ENCODE measurements at places on chromosomes 1 and 21. TPM values are rescaled to one million over a fixed set of nuclear protein-coding genes. Genes with fewer than 3 reads are reported as not detected.

DNA sequence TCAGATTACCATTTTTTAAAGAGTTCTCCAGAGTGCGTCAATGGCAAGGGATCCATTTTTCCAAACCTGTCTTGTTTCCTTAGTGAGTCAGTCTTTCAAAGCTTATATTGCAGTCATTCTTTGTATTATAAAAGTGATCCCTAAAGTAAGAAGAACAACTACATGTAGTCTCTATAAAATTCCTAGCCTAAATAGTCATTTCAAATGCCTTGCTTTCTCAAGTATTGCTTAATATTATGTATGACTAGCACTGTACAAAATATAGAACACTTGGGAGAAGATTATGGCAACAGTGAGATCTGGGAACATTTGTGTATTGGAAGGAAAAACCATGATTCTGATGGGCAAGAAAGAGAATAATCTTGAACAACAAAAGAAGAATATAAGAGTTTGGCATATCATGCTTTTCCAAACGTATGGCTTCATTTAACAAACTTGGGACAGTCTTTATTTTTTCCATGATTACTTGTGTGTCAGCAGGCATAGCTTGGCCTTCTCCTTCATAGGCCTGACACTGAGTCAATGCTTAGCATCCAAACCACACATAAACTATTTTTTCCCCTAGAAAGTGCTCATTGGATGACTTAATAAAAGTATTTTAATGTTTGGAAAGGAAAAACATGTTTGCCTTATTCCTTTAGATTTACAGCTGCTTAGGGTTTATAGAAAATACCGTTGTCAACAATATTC is 547.4 kb downstream of the LTN1 start:
- H3K36me3 ChIP-seq = no peaks in the 10 kb centered on the region
- H3K27me3 ChIP-seq = no peaks in the 10 kb centered on the region
- no peak for DNase-seq
- H3K27ac ChIP-seq = no peak overlapping the region

- peak overlapping the region; percentile 7 for H3K4me3 ChIP-seq
- no peaks in the 10 kb centered on the region for H3K36me3 ChIP-seq
- no peak for DNase-seq
- peaks cover 24% of the 10 kb centered on the region for H3K4me1 ChIP-seq
- H3K27me3 ChIP-seq = no peaks in the 10 kb centered on the region
- no peak overlapping the region for H3K27ac ChIP-seq
These were observed 567.2 kb downstream of the NPHP4 start for GRCh38 chr1:5424802-5425703.

- H3K27ac ChIP-seq = no peak overlapping the region
- no peak overlapping the region for H3K4me3 ChIP-seq
- 0 out of 2 replicates have a peak, but pooled peaks cover 3% of the 10 kb centered on the region for H3K4me1 ChIP-seq
- no peak for DNase-seq
These were observed 82.5 kb downstream of the PDE9A start for GRCh38 chr21:42735944-42736343.

DNA sequence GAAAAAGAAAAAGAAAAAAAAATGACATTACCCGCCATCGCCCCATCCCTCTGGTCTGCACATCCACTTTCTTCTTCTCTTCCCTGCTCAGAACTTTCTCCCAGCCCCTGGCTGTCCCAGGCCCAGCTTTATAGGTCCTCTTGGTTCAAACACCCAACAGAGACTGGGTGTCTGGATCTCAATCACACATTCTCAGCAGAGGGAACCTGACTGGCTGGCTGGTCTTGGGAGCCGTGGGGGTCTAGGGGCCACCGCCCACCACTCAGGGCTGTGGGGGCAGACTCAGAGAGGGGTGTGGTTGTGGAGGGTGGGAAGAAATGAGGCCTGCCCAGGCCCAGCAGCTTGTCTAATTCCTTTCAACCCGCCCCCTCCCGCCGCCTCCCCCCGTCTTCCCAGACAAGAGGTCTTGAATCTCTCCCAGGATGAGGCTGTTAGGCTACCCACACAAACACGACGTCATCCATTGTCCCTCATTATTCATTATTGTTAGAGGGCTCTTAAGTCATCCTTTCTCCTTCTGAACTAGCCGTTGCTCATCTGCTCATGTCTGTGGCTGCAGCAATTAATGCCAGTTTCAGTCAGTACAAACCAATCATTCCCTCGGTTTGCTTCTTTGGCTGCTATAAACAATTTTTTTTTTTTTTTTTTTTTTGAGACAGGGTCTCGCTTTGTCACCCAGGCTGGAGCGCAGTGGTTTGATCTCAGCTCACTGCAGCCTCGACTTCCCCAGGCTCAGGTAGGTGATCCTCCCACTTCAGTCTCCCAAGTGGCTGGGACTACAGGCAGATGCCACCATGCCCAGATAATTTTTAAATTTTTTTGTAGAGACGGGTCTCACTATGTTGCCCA is 40.6 kb upstream of the CLIC4 start:
- no peaks in the 10 kb centered on the region for H3K36me3 ChIP-seq
- no peaks in the 10 kb centered on the region for H3K27me3 ChIP-seq
- DNase-seq = no peak
- no peak overlapping the region for H3K4me3 ChIP-seq
- H3K4me1 ChIP-seq = peaks cover 8% of the 10 kb centered on the region

DNA sequence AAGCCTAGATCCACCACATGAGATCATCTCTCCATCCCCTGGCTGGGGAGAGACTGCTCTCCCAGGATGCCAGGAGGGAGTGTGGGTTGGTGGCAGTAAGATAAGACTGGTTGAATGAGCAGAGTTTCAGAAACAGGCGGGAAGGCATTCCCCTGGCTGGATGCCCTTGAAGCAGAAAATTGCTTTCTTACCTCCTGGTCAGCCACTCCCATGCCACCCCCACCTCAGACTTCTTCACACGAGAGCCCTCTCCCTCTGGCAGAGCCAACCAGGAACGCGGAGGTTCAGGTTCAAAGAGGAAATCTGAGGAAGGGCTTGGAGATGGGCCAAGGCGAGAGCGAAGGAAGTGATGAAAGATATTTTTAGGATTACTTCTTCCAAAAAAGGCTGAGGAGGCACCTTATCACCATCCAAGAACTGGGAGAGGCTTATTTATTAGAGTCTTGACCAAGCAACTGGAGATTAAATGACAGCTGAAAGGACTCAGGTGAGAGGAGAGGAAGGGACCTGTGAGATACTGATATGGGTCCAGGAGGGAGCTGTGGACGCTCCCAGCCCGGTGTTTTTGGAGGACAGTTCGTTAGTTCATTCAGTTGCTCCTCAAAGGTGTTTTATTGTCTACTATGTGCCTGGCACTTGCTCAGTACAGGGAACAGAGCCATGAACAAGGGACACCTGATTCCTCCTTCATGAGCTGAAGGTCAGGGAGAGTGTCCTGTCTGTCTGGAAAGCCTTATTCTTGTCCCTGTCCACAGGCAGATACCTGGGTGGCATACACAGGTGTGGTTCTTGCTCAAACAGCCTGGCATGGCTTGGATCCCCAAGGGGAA is 18.9 kb upstream of the SLC26A9 start:
- no peaks in the 10 kb centered on the region for H3K27me3 ChIP-seq
- H3K27ac ChIP-seq = no peak overlapping the region
- DNase-seq = no peak

DNA sequence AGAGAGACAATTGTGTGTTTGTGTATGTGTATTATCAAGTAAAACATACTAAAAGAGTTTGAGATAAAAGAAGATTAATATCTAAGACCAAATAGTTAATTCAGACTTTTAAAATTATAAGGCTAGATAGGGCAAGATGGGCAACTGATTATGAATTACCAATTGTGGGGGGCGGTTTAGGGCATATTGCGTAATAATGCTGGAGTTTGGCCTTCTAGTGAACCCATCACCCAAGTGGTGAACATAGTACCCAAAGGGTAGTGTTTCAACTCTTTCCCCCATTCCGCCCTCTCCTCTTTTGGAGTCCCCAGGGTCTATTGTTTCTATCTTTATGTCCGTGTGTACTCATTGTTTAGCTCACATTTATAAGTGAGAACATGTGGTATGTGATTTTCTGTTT is 55.4 kb downstream of the FRRS1 start:
- no peak for DNase-seq
- no peak overlapping the region for H3K4me3 ChIP-seq
- H3K4me1 ChIP-seq = no peaks in the 10 kb centered on the region
- H3K36me3 ChIP-seq = no peaks in the 10 kb centered on the region
- H3K27me3 ChIP-seq = no peaks in the 10 kb centered on the region

- H3K4me3 ChIP-seq = no peak overlapping the region
- no peaks in the 10 kb centered on the region for H3K4me1 ChIP-seq
- no peak for DNase-seq
These were observed 20.7 kb downstream of the TRIM62 start for GRCh38 chr1:33161061-33161681.

GRCh38 chr1:53526451-53527101 is 67.4 kb downstream of the DMRTB1 start:
- H3K27me3 ChIP-seq = no peaks in the 10 kb centered on the region
- no peak overlapping the region for H3K27ac ChIP-seq
- H3K36me3 ChIP-seq = no peaks in the 10 kb centered on the region
- H3K4me1 ChIP-seq = no peaks in the 10 kb centered on the region
- no peak for DNase-seq
- no peak overlapping the region for H3K4me3 ChIP-seq

GRCh38 chr1:226882631-226883409 is 12.4 kb downstream of the PSEN2 start:
- H3K27me3 ChIP-seq = no peaks in the 10 kb centered on the region
- H3K27ac ChIP-seq = no peak overlapping the region
- no peak overlapping the region for H3K4me3 ChIP-seq
- H3K4me1 ChIP-seq = no peaks in the 10 kb centered on the region
- peaks cover 13% of the 10 kb centered on the region for H3K36me3 ChIP-seq

- DNase-seq = no peak
- no peak overlapping the region for H3K4me3 ChIP-seq
- no peaks in the 10 kb centered on the region for H3K36me3 ChIP-seq
- no peaks in the 10 kb centered on the region for H3K4me1 ChIP-seq
These were observed 82.6 kb downstream of the OLFML2B start for GRCh38 chr1:161940866-161941591.

- no peak for DNase-seq
- no peaks in the 10 kb centered on the region for H3K27me3 ChIP-seq
- no peak overlapping the region for H3K27ac ChIP-seq
- peaks cover 6% of the 10 kb centered on the region for H3K4me1 ChIP-seq
- H3K4me3 ChIP-seq = no peak overlapping the region
- no peaks in the 10 kb centered on the region for H3K36me3 ChIP-seq
These were observed 46.9 kb downstream of the FMO3 start for GRCh38 chr1:171137580-171137979.

- no peaks in the 10 kb centered on the region for H3K4me1 ChIP-seq
- H3K4me3 ChIP-seq = no peak overlapping the region
- DNase-seq = no peak
- H3K36me3 ChIP-seq = no peaks in the 10 kb centered on the region
- H3K27ac ChIP-seq = no peak overlapping the region
- no peaks in the 10 kb centered on the region for H3K27me3 ChIP-seq
These were observed 50.1 kb upstream of the CNN3 start for GRCh38 chr1:94976971-94977548.

- no peaks in the 10 kb centered on the region for H3K36me3 ChIP-seq
- peak overlapping the region; percentile 61 for H3K4me3 ChIP-seq
- peak; percentile 93 for DNase-seq
- peak overlapping the region; percentile 4 for H3K27ac ChIP-seq
These were observed 52.3 kb downstream of the RHBG start for GRCh38 chr1:156421062-156421938.

DNA sequence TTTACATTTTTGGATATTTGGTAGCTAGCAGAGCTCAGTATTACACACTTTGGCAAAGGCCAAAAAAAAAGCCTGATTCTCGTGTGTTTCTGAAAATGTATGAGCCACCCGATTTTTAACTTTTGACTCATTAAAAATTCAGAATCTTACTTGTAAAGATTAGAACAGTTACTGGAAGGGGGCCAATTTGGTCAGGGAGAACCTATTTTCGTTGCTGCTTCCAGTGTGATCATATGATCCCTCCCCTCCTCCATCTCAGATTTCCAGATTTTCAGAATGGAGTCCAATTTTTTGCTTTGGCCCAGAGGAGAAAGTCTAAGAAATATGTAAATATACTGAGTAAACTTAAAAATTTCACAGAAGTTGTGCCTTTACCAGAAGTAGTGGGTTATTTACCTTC is 3.2 kb upstream of the OR2AK2 start:
- no peak overlapping the region for H3K27ac ChIP-seq
- no peak for DNase-seq
- no peaks in the 10 kb centered on the region for H3K36me3 ChIP-seq
- H3K4me1 ChIP-seq = no peaks in the 10 kb centered on the region
- H3K4me3 ChIP-seq = no peak overlapping the region

- H3K27me3 ChIP-seq = no peaks in the 10 kb centered on the region
- DNase-seq = no peak
- no peaks in the 10 kb centered on the region for H3K4me1 ChIP-seq
- no peak overlapping the region for H3K27ac ChIP-seq
- no peaks in the 10 kb centered on the region for H3K36me3 ChIP-seq
- no peak overlapping the region for H3K4me3 ChIP-seq
These were observed 37.5 kb upstream of the RGS2 start for GRCh38 chr1:192771341-192771740.

- H3K27ac ChIP-seq = no peak overlapping the region
- H3K27me3 ChIP-seq = no peaks in the 10 kb centered on the region
- no peak overlapping the region for H3K4me3 ChIP-seq
- no peak for DNase-seq
These were observed 12.2 kb downstream of the HDAC1 start for GRCh38 chr1:32303997-32304622.

- no peak overlapping the region for H3K4me3 ChIP-seq
- H3K36me3 ChIP-seq = peaks cover 10% of the 10 kb centered on the region
- H3K4me1 ChIP-seq = peaks cover 9% of the 10 kb centered on the region
- no peak overlapping the region for H3K27ac ChIP-seq
These were observed 19.4 kb downstream of the RRP15 start for GRCh38 chr1:218304281-218305039.

DNA sequence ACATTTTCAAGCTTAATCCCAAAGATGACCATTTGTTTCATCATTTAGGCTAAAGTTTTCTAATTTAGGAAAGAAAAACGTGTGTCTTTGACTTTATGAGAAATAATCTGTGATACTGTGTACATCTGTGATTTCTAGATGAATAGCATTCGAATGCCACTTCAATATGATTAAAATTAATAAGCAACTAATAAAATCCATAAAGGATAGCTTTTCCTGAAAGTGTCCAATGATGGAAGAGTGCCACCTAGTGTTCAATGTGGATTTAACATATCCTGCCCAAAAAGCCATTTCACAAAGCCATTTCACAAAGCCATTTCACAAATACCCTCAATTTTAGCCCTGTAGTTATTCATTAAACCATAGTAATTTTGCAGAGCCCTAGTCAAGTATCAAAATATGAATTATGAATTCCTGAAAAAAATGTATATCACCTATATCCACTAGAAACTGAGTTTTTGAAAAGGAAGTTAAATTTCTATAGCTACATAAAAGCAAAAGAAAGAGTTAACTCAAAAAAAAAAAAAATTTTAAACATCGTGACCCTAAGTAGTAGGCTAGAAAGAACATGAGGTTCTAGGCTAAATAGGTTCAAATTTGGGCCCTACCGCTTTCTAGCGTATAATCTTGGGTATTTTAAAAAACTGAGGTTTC is 19.1 kb downstream of the NME7 start:
- H3K4me3 ChIP-seq = no peak overlapping the region
- H3K27ac ChIP-seq = no peak overlapping the region
- H3K27me3 ChIP-seq = no peaks in the 10 kb centered on the region
- no peaks in the 10 kb centered on the region for H3K36me3 ChIP-seq
- H3K4me1 ChIP-seq = no peaks in the 10 kb centered on the region
- DNase-seq = no peak

The RNF186 gene
- polyA plus RNA-seq = 0.05 TPM

The ARMH1 gene
- polyA plus RNA-seq = 0.85 TPM

The AADACL3 gene
- 0.52 TPM for polyA plus RNA-seq

The CFHR5 gene
- not detected for polyA plus RNA-seq

The PTGS2 gene
- 0.28 TPM for polyA plus RNA-seq

The WNT3A gene
- 0.08 TPM for polyA plus RNA-seq

The HSPA13 gene
- polyA plus RNA-seq = 7.8 TPM

The LINGO4 gene
- not detected for polyA plus RNA-seq

The STYXL2 gene
- polyA plus RNA-seq = 0.14 TPM

Measured in H1 (cell line).